ENCODE measurements at places on chromosomes 6 and 20.

- DNase-seq, result no peak
Measured at GRCh38 chr6:71512256-71512655, 223.6 kb downstream of the OGFRL1 start.

- DNase-seq, result no peak
Measured at GRCh38 chr6:157459327-157459726, 78.3 kb downstream of the ZDHHC14 start.

DNA sequence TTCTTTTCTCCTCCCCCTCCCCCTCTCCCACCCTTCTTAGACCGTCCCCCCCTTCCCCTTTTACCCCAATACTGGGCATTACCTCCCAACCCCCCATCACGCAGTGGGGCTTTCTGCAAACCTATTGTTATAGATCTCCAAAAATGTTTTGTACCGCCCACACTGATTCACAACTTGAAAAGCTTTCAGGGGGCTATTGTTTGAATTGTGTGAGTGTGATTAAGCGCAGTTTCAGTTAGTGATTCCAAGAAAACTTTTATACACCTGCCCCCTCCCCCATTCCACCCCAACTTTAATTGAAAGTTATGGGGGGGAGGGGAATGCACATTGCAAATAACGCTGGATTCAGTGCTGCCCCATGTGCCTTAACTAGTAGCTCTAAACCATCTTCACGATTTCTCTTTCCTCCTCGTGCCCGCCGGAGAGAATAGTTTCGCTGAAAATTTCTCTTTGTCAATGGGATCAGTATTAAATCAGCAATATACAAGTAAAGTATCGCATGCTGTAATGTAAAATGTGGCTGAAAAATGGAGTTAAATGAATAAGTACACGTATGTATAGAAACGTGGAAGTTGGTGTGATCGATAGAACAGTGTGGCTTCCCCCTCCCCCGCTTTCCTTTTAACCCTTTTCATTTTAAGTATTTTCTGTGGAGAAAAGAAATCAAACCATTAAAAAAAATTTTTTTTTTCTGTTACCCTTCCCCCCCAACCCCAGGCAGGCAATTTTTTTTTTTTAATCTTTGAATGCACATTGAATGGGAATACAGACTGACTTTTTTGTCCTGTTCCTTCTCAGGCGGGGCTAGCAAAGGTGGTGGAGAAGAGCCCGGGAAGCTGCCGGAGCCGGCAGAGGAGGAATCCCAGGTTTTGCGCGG, 632 bp downstream of the LIN28B start:
- DNase-seq, result no peak

DNA sequence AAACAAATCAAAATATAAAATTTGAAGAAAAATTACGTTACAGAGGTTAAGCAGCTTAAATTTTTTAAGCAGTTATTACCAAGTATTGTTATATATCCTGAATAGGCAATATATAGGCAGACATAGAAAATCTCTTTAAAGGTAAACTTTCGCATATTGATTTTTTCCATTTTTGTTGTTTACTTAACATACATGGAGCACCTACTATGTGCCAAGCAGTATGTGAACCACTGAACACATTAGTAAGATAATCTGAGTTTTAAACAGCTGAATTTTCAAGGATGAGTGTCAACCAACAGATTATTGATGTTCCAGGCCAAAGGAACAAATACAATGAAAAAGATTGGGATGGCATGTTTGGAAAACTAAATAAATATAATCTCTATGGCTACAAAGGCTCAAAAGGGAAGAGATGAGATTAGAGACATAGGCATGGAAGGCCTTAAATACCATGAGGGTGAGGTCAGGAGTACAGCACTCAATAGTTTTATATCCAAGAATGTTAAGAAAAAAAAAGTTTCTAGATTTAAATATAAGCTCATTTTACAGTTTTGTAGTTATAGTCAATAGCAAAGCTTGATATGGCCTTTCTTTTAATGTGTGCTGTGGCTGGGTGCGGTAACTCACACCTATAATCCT, 277.5 kb downstream of the PTPRK start:
- no peak for DNase-seq

DNA sequence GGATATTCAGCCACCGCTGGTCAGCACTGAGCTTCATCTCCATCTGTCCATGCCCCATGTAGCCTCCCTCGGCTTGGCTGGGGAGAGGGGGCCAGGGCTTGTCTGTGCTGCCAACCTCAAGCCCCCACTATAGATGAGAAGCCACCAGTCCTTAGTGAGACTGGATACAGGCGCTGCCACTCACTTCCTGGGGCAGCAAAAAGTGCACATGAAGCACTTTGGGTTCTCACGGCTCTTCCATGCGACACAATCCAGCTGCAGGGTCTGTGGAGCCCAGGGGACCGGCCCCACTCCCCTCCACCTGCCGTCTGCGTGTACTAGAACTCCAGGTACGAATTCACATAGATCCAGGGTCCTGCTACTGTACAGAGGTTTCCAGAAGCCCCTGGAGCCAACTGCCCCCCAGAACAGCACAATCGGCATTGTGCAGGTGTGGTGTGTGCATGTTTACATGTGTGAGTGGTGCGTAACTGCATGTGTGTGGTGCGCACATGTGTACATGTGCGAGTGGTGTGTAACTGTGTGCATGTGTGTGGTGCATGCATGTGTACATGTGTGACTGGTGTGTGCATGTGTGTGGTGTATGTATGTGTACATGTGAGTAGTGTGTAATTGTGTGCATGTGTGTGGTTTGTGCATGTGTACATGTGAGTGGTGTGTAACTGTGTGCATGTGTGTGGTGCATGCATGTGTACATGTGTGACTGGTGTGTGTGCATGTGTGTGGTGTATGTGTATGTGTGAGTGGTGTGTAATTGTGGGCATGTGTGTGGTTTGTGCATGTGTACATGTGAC, 4.9 kb downstream of the FRMD1 start:
- no peak for DNase-seq

- no peak for DNase-seq
Measured at GRCh38 chr6:11264100-11264499, 31.6 kb upstream of the NEDD9 start.

GRCh38 chr20:56223352-56223751, 25.2 kb upstream of the MC3R start:
- no peak for DNase-seq

DNA sequence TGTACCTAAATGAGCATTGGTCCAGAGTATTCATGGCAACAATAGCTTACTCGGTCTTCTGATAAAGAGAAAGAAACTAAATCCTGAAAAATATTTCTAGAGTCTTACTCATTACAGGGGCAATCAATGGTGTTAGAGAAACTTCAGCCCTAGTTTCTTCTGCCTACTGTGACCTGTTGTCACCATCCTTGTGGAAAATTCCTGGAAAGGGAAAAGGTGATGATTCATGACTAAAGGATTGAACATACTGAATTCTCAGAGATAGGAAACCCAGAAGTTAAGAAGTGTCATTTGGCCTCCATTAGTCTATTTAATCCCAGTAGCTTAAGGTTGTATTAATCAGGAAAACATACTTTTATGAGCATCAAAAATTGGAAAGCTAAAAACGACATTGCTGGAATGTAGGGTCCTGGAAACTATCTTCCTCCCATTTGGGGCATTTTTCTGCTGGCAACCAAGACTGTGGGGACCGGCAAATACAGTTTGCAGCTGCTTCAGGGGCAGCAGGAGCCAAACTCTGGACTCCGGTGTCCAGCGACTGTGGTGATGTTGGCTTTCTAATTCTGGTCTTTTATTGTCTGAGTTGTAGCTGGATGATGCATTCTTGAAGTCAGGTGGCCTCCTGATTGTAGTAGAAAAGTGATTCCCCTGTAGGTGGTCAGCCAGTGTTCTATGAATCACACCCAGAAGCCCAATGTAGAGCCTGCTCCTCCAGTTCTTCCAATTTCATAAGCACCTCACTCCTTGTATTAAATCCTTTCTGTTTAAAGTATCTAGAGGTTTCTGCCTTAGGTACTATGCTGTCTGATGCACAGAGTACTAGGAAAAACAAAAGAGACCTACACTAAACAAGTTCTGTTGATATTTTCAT, 67.6 kb downstream of the LCA5 start:
- no peak for DNase-seq

DNA sequence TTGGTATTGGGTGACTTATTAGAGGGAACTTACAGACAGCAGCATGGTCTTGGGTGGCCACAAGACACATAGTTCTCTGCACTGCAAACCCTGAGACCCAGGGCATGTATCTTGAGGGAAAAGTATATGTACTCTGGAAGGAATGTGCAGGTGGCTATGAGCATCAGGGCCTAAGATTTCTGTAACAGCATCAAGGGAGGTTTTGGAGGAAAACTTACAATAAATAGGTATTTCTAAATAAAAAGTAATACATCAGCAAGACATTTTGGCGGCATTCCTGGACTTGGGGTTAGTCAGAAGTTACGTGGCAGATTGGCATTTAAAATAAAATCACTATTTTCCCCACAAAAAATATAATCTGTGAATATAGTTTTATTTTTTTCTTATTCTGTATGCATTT, 8.0 kb upstream of the STX7 start:
- DNase-seq, result no peak

GRCh38 chr6:158784505-158784904, 34.7 kb downstream of the EZR start:
- DNase-seq, result no peak

DNA sequence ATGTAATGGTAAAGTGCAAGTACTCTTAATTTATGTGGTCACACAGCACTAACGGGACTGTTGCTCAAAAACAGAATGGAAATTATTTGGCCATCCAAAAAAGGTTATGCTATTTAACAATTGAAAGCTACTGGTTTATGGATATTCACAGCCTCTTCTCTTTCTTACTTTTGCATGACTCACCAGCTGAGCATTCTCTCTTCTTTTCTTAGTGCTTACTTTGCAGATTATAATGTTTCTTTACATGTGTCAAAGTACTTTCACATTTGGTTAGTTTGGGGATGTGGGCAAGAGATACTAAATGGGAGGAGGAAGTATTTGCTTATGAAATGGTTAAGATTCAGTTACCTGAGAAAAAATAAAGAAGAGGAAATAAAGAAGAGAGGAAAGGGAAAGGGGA, 610.5 kb downstream of the HTR1B start:
- no peak for DNase-seq

DNA sequence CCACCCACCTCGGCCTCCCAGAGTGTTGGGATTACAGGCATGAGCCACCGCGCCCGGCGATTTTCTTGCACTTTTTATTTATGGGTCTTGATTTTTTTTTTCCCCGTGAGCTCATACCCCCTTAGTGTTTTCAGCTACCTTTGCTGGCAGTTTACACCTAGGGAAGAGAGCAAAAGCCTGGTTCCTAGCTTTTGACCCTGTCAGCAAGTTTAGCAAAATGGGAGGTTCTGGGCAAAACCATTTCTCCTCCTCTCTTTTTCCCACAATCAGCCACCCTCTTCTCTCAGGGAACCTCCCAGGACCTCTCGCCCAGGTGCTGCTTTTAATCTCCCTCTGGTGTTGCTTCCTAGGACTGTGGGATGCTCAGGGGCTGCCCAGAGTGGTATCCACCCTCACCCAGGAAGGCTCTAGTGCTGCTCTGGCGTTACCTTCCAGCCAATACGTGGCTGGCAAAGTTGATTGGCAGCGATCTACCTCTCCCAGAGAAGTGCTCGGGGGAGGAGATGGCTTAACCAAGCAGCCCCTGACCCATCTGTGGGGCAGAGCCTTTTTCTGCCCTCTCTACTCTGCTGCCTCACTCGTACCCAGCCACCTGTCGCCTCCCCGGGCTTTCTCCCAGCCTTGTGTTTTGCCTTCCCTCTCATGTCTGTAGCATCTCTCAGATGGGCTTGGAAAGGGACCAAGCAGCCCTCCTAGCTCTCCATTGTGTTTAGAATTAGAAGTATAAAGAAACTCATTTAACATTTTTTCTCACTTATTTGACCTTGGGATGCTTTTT, 37.4 kb downstream of the KAT14 start:
- DNase-seq, result no peak

GRCh38 chr6:151882206-151882605, 74.7 kb downstream of the ESR1 start:
- DNase-seq, result no peak

DNA sequence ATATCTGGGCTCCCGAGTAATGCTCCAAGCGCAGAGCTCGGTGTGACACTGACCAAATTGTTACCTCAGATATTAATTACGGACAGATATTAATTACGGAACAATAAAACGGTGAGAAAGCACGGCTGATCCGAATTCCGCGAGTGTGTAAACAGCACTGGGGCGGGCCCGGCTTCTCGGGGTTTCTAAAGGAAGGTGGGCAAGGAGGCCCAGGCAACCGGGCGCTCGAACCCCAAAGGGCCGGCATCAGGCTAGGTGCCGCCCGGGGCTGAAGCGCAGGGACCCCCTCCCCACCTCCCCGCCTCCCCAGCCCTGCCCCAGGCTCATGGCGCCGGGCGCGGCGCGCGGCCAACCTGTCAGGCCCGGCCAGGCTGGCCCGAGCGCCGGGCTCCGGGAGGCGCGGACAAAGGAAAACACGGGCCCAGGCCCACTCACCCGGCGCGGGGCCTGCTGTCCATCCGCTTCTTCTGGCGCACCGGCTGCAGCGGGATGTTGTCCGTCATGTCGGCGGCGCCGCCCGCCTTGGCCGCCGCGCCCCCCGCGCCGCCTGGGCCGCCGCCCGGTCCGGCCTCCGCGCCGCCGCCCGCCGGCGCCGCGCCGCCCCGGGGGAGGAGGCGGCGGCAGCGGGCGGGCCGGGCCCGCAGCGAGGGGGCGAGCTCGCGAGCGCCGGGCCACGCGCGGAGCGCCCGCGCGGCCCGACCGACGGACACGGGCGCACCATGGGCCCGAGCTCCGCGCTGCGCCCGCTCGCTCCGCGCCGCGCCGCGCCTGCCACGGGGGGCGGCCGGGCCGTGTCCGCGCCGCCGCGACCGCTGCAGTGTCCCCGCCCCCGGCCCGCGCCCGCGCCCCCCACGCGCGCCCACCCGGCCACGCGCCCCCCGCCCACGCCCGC, at the start of gene ATP9A:
ATP9A (minus strand) TSS at position 524 of the 892 bp plus-strand sequence; CDS start at position 503, 21 bp downstream.
- DNase-seq, result no peak

DNA sequence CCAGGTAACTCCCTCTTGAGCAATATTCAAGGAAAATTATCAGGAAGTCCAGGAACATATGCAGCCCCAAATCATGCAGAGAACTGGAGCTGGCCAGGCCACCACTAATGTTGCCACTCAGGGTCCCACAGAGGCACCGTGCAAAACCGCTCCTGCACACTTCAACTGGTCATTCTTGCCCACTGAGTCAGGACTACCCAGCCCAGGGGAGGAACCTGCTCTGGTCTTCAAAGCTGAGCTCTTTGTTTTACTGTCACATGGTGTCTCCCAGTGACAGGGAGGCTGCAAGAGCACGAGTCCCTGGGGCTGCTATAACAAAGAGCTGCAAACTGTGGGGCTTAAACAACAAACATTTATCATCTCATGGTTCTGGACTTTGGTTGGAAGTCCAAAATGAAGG, 336.0 kb upstream of the PRDM1 start:
- DNase-seq, result no peak

DNA sequence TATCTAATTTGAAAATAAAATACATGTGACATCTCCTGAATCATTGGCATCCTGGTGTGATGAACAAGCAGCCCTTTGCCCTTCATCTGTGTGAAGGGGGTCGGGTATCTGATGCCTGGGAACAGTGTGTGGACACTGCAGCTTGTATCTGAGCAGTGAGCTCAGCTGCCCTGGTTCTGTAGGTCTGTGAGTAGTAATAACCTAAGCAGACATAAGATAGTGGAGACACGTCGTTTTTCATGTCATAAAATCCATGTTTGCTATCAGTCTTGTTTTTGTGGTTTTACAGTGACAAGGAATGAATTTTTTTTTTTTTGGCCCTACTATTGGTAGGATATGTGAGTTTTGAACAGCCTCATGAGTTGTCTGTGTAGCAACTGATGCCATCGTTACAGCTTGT, 133.0 kb downstream of the JARID2 start:
- DNase-seq, result no peak

GRCh38 chr20:47789081-47789763, 3.9 kb upstream of the SULF2 start:
- DNase-seq, result no peak

Measured in T-helper 2 cell (primary cell).